ENCODE measurements at places on chromosomes 13 and 19. TPM values are rescaled to one million over a fixed set of nuclear protein-coding genes. Genes with fewer than 3 reads are reported as not detected.

GRCh38 chr13:32905864-32906180 is 110.4 kb upstream of the KL start:
- H3K27me3 ChIP-seq, result no peaks in the 10 kb centered on the region
- no peak overlapping the region for H3K4me3 ChIP-seq
- no peaks in the 10 kb centered on the region for H3K36me3 ChIP-seq
- H3K27ac ChIP-seq, result peak overlapping the region; percentile 52
- H3K4me1 ChIP-seq, result peaks cover 13% of the 10 kb centered on the region

The IGFL1 gene
- not detected for total RNA-seq

DNA sequence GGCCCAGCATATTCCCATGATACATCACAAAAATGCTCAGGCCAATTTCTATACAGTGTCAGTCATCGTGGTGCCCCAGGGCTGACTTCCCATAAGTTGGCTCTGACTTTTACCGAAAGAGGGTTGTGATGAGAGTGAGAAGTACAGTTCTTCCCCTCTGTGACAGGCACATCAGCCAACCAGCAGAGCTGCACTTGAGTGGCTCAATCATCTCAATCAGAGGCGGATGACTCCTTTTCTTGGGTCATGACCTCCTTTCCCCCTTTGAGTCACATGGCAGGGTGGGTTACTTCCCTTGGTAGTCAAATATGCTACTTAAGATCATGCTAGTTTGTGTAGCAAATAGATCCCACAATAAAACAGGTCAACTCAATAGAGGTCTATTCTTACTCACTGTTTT is 6.9 kb upstream of the AMER2 start:
- H3K4me1 ChIP-seq, result peaks cover 24% of the 10 kb centered on the region
- H3K36me3 ChIP-seq, result peaks cover 9% of the 10 kb centered on the region
- H3K27me3 ChIP-seq, result peaks cover 7% of the 10 kb centered on the region
- H3K4me3 ChIP-seq, result no peak overlapping the region

The KLK6 gene
- total RNA-seq, result not detected

The RNF17 gene
- total RNA-seq, result not detected

DNA sequence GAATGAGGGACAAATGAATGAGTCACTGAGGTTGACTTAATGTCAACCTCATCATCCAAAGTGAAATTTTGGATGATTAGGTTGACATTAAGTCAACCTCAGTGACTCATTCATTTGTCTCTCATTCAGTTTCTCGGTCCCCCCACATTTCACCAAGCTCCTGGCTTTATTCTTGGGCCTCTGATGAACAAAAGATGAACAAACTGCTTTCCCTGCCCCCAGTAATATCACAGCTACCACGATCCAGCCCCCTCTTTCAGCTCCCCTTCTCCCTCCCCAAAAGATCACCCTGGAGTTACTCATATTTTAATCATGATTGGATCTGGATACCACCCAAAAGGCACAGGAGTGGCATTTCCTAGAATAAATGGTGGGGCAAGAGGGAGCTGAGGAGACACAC is 10.8 kb downstream of the CEACAM18 start:
- peaks cover 6% of the 10 kb centered on the region for H3K36me3 ChIP-seq
- H3K4me3 ChIP-seq, result no peak overlapping the region
- DNase-seq, result no peak
- peaks cover 2% of the 10 kb centered on the region for H3K27me3 ChIP-seq
- H3K4me1 ChIP-seq, result no peaks in the 10 kb centered on the region

DNA sequence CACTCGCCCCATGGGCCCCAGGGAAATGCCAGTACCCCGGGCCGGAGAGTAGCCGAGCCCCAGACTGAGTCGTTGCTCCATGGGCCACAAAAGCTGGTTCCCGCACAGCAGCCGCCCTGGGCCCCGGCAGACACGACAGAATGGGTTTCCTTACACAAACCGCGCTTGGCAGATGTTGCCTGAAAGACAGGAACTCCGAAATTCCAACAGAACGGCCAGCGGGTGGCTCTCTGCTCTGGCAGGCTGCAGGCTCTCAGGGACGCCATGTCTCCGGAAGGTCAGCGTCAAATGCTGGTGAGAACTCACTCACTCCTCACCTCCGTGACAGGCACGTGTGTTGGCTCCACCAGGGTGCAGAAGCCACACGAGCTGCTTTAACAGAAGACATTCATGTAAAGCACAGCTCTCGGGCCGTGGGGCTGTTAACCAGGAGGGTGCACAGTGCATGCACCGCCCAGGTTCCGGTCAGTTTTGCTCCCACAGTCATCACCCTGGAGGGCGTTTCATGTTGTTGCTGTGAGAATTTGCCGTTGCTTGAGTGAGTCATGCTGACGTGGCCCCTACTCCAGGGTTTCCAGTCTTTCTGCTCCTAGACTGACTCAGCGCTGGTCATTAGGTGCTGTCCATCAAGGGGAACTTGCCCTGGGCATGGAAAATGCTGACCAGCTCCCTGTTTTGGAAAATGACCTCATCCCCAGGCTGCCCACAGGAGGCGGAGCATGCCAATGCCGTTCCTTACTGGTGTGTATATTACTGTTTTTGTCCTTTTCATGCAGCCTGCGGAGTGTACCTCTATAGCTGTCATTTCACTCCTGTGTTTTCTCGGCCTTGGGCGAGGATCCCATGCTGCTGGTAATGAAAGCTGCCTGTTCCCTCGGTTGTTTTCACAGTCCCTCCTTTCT is 44.8 kb downstream of the ANKRD10 start:
- DNase-seq, result peak; percentile 48
- H3K4me1 ChIP-seq, result peaks cover 8% of the 10 kb centered on the region
- no peaks in the 10 kb centered on the region for H3K36me3 ChIP-seq
- H3K27me3 ChIP-seq, result peaks cover 5% of the 10 kb centered on the region

DNA sequence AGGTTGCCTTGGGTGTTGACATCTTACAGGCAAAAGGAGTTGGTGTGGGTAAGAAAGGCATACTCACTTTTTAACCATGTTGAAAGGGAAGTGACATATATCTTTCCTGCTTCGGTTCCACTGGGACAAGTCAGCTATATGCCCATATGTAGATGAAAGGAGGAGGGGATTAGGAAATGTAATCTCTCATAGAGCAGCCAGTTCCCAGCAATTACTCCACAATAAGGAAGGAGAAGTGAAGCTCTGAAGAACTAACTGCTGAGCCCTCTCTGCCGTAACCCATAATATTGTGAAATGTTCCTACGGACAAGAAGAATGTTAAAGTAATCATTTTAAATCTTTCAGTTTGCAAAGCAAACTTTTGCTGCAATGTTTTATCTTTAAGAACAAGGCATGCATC is 82.2 kb downstream of the EDNRB start:
- DNase-seq, result no peak
- H3K4me1 ChIP-seq, result no peaks in the 10 kb centered on the region
- no peak overlapping the region for H3K4me3 ChIP-seq
- no peak overlapping the region for H3K27ac ChIP-seq
- no peaks in the 10 kb centered on the region for H3K27me3 ChIP-seq

- H3K27ac ChIP-seq, result no peak overlapping the region
Observed at GRCh38 chr13:49629196-49629938, 1.1 kb downstream of the ARL11 start.
